Activated CD8-positive, alpha-beta memory T cell treated with anti-CD3 and anti-CD28 coated beads for 24 hours (primary cell): ENCODE measurements at places on chromosomes 5 and 9.
A peak's percentile ranks its signal among the peaks of the same experiment; 100 is the strongest.

DNA sequence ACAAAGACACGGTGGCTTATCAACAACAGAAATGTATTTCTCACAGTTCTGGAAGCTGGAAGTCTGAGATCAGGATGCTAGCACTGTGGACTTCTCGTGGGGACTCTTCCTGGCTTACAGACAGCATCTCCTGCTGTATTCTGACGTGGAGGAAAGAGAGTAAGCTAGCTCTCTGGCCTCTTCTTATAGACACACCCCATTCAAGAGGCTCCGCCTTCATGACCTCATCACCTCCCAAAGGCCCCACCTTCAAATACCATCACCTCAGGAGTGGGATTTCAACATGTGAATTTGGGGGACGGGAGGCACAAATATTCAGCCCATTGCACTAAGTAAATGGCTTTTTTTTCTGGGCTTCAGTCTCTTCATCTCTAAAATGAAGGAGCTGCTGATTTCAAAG, 27.6 kb downstream of the KCNMB1 start:
- no peak for DNase-seq

DNA sequence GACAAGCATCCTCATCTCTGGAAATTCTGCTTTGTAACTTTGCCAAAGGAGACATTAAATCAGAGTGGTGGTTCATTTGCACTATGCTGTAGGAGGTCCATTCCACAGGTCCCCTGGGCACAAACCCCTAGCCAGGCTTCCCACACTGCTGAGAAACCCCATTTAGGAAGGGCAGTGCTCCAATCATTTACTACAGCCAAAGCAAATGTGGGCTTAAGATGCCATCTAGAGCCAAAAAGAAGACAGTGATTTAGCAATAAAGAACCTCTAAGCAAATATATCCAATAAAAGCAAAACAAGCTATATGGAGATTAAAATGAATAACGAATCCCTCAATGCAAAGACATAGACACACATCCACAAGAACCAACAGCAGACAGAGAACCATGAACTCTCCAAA, 129.0 kb upstream of the ALDH1B1 start:
- peak; percentile 21 for DNase-seq

DNA sequence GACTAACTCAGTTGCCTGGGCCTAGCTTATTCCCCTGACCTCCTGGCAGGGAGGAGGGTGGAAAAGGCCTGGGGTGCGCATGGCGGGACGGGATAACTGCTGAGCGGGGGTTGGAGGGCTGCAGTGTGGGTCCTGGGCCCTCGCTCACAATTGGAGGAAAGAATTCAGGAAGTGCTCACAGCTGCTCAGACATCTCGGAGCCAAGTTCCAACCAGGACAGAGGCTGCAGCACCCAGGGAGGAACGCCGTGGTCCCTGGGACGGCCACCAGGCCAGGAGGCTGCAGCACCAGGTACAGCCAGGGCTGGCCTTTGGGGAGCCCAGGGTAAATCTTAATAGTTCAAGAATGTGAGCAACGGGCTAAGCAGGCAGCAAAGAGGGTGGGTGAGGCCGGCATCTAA, at the start of gene SPAAR:
SPAAR (plus strand) TSS at position 217 of the 400 bp plus-strand sequence. CDS start 974 bp downstream, outside the sequence.
- no peak for DNase-seq

- no peak for DNase-seq
These were observed 185.6 kb upstream of the NR3C1 start for GRCh38 chr5:143588933-143589662.

DNA sequence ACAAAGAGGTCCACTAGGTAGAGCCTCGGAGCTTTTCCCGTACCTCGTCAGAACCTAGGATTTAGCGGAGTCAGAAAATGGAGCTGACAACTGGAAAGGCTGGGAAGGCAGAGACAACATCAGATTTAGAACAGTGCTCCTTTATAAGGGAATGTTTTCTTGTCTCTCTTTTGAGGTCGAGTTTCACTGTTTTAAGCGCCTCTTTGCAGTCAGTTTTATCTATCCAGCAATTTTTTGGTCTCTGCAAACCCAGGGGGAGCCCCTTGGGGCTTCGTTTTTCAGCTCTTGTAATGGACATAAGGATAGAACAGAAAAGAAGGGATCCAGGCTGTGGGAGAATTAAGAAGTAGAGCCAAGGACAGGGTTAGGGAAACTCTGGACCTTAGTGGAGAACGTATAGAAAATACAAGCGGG, 80.5 kb downstream of the FNBP1 start:
- peak; percentile 54 for DNase-seq

DNA sequence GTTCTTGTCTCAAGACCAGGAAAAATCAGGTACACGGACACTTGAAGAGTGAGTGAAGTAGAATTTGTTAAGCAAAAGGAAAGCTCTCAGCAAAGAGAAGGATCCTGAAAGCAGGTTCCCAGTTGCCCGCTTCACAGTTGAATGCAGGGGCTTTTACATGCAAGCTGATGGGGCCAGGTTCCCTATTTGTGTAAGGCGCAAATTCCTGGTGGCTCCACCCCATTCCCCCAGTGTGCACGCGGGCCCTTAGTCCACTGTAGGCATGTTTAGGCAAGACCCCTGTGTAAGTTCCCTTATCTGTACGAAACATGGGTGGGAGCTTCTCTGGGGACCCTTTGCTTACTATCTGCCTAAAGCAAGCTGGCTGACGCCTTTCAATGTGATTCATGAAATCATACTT, 2.7 kb upstream of the AGTPBP1 start:
- DNase-seq = no peak

GRCh38 chr9:129568560-129569501, 52.1 kb downstream of the C9orf50 start:
- no peak for DNase-seq

DNA sequence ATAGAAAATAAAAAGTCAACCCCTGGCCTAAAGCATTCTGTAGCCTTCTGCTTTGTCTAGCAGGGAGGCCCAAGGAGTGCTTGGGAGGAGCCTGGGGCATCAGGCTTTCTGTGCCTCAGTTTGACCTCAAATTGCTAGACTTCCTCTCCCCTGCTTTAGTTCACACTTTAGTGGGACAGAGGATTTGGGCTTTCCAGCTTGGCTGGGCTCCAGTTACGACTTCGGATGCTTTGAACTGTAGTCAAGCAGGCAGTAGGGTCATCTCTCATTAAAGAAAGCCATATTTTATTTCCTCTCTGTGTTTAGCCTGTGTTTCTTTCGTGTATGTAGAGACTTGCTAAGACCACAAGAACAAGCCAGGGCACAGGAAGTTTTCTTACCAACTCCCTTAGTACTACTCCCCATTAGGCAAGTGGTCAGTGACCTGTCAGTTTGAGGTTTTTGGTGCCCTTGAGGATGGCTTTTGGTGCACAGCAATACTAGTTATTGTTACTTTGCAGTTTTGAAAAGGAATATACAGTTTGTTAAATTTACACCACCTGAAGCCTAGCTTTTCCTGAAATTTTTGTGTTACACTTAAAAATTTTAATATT, 334.7 kb downstream of the NDUFS4 start:
- DNase-seq = no peak

DNA sequence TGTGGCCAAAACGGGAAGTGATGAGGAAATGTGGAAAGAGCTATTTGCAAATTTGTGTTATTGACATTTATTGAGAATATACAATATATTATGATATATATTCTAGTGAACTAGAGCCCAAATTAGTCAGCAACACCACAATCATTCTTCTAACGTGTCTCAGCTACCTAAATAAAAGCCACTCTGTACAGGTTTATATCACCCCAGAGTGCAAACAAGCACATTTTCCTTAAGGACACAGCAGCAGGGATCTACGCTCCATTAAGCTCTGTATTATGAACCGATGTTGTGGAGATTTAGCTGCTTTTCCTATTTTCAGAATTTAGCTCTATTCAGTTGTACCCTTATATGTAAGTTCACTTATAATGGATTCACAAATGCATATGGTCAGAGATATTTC, 77.9 kb downstream of the CDH18 start:
- no peak for DNase-seq

GRCh38 chr5:33227247-33227646, 213.5 kb upstream of the TARS1 start:
- no peak for DNase-seq

DNA sequence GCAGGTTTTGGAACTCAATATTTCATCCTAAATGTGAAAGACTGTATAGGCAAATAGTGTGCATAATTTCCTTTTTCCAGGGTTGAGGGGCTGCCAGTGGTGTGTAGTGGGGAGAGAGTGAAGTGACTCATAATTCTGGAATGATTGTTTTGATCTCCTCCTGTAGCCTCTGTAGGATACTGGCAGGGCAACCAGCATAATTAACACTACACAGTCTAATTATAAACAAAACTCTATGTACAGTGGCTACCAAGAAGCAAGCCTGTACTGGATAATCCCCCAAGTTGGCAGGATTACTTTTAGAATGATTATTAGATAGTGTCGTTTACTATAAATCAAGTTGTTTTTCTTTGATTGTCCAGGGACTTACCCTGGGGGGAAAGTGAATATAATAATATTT, 32.2 kb downstream of the LNPEP start:
- DNase-seq = no peak
